ENCODE measurements at places on chromosomes 12 and 14. TPM values are rescaled to one million over a fixed set of nuclear protein-coding genes. Genes with fewer than 3 reads are reported as not detected.

- DNase-seq: no peak
These were observed 21.0 kb upstream of the DUSP16 start for GRCh38 chr12:12583510-12584178.

DNA sequence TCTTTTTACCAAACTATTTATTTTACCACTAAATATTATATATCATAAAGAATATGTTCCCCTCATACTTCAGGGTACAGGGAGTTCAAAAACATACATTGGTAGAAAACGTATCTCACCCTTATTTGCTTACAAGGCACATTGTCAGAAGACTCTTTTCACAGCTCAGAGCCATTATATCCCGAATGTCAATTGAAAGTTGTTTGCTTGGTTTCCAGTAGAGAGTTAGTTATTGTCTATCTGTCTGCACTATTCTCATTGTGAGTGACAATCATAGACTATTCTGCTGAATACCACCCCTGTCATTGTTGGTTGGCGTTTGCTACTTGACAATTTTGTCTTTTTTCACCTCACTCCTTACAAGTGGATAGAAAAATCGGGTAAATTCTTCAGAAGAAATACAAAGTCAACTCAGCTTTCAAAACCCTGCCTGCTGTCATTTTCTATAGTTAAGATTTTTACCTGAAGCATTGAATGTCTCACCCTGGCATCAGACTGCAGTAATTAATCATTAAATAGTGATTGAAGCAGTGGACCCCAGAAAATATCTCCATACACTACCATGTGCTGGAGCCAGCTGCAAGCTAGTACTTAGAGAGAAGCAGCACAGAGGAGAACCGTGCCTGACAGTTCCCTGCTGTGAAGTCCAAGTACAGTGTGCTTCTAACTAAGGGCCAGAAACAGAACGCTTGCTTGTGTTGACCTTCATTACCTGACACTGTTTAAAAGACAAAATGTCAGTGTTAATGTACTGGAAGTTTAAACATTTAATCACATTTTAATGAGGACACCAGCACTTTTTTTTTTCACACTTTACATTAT lies 510.6 kb downstream of the RERGL start:
- DNase-seq: no peak

- peak; percentile 91 for DNase-seq
These were observed 3.4 kb downstream of the SSH1 start for GRCh38 chr12:108853981-108854446.

DNA sequence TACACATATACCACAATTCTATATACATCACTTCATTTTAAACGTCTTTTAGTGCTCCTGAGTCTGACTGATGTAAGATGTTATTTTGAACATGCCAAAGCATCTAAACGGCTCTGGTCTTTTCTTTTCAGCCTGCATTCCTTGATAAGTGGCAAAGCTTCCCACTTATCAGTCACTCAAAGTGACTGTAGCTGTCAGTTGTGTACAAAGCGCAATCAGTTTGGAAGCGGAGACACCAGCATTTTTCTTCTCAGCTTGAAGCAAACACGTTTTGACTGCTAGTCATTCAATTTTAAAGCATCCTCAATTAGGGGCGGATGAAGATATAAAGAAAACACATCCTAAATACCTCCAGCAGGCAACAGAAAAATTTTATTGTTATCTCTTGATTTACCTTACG lies 226.8 kb downstream of the SOX5 start:
- DNase-seq: no peak

- DNase-seq: no peak
These were observed 13.4 kb downstream of the C1S start for GRCh38 chr12:7073946-7074345.

- DNase-seq: no peak
These were observed 80.4 kb upstream of the KCNA1 start for GRCh38 chr12:4829161-4829792.

- no peak for DNase-seq
These were observed 97.5 kb downstream of the CRACR2A start for GRCh38 chr12:3655328-3655900.

DNA sequence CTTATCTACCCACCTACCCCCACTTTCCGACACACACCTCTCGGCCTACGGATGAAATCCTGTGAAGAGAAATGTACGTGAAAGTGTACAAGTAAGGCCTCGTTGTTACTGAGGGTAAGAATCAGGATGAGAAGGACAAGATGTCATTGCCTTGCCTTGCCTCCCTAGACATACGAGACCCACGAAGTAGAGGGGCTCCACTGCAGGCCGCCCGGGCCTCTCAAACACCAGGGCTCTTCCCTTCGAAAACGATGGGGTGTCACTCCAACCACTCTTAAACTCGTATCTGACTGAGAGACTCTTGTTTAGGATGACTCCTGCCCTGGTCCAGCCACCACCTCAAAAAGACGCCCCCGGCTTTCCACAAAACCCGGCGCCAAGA lies 498 bp downstream of the RACGAP1 start:
- peak; percentile 34 for DNase-seq

DNA sequence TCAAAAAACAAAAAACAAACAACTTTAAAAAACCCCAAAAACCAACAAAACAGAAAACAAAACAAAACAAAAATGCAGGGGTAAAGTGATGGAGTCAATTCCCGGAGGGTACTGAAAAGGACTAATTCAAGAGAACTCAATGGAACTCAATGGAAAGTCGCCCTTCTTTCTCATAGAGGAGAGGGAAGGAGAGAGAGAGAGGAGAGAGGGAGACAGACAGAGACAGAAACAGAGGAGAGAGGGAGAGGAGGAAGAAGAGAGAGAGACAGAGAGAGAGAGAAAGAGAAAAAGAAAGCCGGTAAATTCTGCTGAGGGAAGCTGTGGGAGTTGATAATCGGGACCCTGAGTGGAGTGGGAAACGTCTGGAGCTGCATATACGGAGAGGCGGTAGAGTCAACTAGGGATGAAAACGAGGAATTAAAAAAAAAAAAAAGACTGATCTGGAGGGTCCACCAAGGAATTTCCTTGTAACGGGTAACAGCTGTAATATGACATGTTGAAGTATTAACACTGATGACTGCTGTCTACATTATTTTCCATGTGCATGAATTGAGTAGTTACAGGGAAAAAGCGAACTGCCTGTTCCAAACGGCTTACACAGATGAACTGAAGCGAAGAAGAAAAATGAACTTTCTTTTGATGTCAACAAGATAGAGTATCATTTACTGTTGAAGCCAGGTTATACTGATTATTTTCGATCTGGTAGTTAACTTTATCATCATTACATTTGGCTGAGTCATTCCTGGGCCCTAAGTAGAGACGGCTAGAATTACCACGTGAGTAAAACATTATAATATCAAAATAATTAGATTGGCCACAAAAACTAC lies 934 bp upstream of the ZC2HC1C start:
- peak; percentile 23 for DNase-seq

DNA sequence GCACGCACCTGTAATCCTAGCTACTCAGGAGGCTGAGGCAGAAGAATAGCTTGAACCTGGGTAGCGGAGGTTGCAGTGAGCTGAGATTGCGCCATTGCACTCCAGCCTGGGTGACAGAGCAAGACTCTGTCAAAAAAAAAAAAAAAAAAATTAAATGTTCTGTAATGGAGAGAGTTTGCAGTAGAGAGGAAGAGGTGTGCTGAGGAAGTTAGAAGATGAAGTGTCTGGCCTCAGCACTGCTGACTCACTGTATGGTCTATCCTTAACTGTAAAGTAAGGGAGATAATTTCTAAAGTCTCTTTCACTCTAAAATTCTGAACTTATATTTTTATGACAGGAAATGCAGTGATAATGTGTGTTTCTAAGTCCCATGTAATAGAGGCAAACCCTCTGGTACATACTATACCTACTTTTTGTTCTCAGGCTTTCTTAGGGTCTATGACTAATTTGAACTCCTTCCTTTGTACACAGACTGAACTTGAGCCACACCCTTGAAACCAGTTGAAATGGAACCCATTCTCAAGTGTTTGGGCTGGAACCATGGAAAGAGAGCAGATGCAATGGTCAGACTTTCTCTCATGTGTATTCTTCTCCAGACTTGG lies 278.1 kb upstream of the FAR2 start:
- peak; percentile 13 for DNase-seq

GRCh38 chr14:38391334-38391733 lies 135.4 kb upstream of the CLEC14A start:
- peak; percentile 55 for DNase-seq

DNA sequence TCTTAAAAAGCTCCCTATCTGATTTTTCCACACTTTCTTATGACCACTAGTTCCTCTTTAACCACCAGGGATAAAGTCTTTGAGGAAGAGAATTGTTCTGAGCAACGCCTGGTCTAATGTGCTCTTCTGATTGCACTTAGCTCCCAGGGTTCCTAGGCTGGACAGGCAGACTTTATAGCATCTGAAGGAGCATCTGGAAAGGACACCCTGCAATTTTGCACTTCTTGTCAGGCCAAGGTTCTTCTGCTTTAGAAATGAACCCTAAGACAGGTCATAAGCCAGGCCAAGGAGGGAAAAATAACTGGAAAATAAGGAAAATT lies 126.3 kb downstream of the KTN1 start:
- DNase-seq: no peak

- peak; percentile 0 for DNase-seq
These were observed 862.5 kb upstream of the USP15 start for GRCh38 chr12:61397668-61398067.

- DNase-seq: no peak
These were observed 25.0 kb upstream of the SRP54 start for GRCh38 chr14:34957771-34958286.

GRCh38 chr12:21340403-21340802 lies 5.7 kb upstream of the SLCO1A2 start:
- DNase-seq: no peak

DNA sequence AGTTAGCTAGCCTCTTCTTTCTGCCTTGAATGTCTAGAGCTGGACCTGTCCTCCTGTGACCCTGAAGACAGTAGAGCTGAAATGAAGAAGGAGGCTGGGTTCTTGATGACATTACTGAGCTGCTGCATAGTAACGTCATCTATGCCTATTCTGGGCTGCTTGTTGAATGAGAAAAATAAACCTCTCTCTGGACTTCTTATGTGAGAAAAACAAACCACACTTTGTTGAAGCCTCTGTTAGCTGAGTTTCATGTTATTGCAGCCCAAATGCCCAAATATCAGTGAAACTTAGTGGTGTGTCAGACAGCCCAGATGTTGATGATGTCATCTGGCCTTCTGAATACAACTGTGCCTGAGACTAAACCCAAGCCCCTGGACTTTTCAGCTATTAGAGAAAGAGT lies 67.0 kb upstream of the MAX start:
- peak; percentile 38 for DNase-seq

The PZP gene
- total RNA-seq: not detected

The KRT6C gene
- total RNA-seq: not detected

The KIF26A gene
- not detected for total RNA-seq

The SLC2A14 gene
- not detected for total RNA-seq

The LBHD2 gene
- not detected for total RNA-seq

The SYT10 gene
- total RNA-seq: not detected

The SCN8A gene
- 6.4 TPM for total RNA-seq

The C14orf39 gene
- not detected for total RNA-seq

The HCAR2 gene
- not detected for total RNA-seq

The PRPH gene
- total RNA-seq: not detected
